ENCODE measurements at places on chromosomes 1 and 21. TPM values are rescaled to one million over a fixed set of nuclear protein-coding genes. Genes with fewer than 3 reads are reported as not detected.

LCE1C gene
- not detected for total RNA-seq

CYYR1 gene
- not detected for total RNA-seq

CCDC17 gene
- 0.56 TPM for total RNA-seq

CR1 gene
- not detected for total RNA-seq

HFM1 gene
- 0.83 TPM for total RNA-seq

LRRC40 gene
- 28.1 TPM for total RNA-seq

FCAMR gene
- not detected for total RNA-seq

RPTN gene
- total RNA-seq = not detected

TFF2 gene
- not detected for total RNA-seq

CELA2A gene
- total RNA-seq = not detected

GSTM3 gene
- 131 TPM for total RNA-seq

NME7 gene
- total RNA-seq = 18.3 TPM

OR2G6 gene
- total RNA-seq = not detected

FAAP20 gene
- total RNA-seq = 6.5 TPM

FMO4 gene
- total RNA-seq = 0.36 TPM

SLAMF8 gene
- not detected for total RNA-seq
